GM10248 (cell line): ENCODE measurements at places on chromosomes 11 and 22.

GRCh38 chr11:838441-839279 is 3.7 kb downstream of the POLR2L start:
- DNase-seq, result no peak

DNA sequence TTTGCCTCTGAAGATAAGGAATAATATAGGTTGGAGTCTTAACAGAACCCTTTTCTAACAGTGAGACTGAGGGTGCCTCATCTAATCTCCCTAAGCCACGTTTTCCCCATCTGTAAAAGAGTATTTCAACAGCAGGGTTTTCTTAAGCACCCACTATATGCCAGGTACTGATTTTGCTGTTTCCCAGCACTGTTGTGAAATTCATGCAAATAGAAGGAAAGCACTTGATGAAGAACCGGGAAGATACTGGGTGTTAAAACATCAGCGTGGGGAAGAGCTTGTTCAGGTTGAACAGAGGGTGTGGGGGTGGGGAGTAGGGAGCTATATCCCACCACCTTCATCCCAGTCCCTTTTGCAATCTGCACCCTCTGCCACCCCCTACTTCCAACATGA is 2.8 kb downstream of the HMOX1 start:
- DNase-seq, result no peak

DNA sequence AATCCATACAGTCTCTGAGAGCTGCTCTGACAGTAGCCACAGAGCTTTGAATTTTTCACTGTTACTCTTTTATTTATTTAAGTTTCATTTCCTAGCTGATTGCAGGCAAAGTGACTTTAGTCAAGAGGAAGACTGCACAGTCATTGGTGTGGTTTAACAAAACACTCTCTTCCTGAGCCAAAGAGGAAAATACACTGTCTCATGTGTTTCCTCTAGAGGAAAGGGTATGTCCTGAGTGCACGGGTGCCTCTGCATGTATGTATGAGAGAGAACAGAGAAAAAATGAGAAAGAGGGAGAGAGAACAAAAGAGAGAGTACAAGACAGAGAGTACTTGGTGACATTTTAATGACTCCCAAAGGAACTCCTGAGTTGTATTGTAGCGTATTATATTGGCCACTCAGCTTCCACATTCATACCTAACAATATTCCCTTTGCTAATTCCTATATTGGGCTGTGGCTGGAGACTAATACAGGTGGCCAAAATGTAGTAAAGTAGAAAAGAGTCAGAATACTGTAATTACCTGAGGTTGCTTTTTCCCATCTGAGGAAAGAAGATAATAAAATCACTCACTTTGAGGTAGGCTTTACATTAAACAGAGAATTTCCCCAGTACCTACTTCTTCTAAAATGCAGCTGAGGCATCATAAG is at the start of gene OR4D9:
OR4D9 (plus strand) TSS at position 599 of the 649 bp plus-strand sequence. CDS start 3,374 bp downstream, outside the sequence.
- no peak for DNase-seq

DNA sequence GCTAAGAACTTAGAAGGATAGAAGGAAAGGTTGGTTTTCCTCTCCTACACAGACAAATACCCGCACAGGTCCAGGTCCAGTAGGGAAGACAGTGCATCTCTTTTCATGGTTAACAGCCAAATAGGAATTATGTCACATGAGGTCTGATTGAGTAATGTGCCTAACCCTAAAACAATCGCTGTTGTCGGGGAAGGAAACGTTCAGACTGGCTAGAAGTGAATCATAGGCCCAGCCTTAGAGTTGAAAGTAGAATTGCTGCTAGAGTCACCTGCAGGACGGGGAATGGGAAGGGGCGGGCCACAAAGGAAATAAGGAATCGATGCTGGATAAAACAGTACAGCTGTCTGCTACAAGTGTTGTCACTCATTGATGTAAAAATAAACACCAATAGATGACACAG is 12.4 kb upstream of the HTATIP2 start:
- DNase-seq, result no peak

- DNase-seq, result no peak
Observed at GRCh38 chr22:36419912-36420882, 32.4 kb upstream of the MYH9 start.

DNA sequence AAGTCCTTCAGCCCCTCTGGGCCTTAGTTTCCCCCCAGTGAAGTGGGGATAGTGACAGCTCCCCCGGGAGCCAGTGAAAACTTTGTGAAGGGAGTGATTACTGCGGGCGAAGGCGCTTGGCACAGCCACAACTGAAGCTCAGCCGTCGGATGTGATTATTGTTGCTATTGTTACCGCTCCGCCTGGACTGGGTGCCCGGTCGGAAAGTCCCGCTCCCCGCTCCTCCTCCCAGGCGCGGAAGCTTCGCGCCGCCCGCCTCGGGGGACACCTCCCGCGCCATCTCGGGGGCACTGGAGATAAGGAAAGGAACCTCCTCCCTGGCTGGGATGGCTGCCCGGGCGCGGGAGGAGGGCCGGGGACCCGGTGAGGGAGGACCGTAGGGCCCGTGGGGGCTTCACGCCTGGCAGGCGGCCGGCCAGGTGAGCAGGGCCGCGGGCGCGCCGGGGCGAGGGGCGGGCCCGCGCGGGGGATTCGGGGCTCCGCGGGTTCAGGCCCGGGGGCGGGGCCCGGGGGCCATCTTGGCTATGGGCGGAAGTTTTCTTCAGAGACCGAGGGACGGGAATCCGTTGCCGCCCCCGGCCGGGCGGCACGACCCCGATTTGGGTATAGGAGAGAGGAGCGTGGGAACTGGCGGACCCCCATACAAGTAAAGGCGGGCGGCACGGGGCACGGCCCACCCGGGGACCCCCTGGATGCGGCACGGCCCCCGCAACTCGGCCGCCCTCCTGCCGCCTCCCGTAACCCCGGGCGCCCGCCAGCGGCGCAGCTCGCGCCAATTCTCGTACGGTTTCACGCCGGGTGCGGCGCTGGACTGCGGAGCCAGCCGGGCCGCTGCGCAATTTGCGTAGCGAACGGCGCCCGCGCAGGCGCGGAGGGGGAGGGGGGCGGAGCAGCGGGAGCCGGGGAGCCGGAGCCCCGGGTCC is at the start of gene GPR137:
GPR137 (plus strand) TSS at position 887 of the 923 bp plus-strand sequence. CDS start 677 bp downstream, outside the sequence.
- peak; percentile 94 for DNase-seq

- no peak for DNase-seq
Observed at GRCh38 chr22:17734187-17734586, 40.1 kb downstream of the BID start.

DNA sequence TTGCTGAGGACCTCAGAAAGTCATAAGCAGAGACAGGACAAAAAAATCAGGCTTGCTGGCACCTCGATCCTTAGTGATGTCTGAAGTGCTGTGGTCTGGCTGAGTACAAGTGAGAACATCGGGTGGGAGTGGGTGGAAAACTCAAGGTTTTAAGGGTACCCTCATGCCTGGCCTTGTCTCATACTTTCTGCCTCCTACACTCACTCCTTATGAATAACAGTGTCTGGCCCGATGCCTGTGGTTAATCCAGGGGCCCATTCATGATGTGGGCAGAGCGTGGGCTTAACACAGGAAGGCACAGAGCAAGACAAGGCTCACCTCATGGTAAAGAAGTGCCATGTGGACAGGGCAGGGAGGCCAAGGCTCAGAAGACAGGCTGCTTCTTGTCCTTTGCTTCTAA is 11.0 kb upstream of the UCP3 start:
- DNase-seq, result no peak

GRCh38 chr11:68008381-68009337 is 1.5 kb upstream of the ALDH3B1 start:
- DNase-seq, result no peak

DNA sequence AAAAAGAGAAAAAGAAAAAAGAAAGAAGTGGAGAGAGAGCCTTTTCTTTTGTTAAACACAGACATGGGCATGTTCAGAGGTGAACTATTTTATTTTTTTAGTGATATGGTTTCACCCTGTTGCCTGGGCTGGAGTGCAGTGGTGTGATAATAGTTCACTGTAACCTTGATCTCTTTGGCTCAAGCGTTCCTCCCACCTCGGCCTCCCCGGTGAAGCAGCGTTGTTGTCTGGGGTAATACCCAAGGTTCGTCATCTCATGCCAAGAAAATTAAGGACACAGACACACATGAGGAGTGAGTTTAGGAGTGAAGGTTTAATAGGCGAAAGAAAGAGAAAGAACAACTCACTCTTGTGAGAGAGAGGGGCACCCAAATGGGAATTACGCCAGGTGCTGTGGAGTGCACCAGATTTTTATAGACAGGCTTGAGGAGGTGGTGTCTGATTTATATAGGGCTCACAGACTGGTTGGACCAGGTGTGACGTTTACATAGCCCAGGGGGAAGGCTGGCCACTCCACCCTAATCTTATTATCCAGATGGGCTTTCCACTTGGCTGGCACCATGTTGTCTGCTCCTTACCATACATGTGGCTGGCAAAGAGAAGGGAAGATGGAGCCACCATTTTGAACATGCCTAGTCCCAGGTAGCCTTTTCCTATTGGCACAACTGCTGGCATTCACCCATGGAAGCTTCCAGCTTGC is 42.3 kb downstream of the GRAMD1B start:
- no peak for DNase-seq

DNA sequence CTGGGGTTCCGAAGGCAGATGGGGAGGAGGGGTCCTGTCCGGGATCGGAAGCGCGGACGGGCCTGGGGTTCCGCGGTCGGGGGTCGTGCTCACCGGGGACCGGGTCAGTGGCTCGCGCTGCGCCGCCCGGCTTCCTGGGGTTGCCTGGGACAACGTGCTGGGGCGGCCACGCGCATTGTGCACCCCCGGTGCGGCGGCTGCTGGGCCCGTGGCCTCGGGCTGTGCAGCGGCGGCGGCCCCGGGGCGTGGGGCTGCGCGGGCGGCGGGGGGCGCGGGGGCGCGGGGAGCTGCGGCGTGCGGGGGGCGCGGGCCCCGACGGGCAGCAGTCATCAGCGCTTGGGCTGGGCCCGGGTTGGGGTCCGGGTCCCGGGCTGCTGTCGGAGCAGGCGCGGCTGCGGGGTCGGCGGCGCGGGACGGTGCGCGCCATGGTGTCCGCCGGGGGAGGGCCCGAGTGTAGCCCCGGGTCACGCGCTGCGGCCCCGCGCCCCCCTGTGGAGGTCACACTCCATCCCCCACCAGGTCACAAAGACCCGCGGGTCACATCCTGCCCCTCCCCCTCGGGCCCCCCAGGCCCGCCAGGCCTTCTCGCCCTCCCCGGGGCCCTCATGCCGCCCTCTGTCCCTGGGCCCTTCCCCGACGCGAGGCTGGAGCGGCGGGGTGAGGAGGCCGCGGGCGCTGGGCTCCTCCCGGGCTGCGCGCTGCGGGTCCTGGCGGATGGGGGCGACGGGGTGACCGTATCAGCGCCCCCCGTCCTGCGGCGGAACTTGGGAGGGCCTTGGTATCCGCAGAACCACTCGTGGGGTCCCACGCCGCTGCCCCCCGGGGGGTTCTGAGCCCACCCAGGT is at the start of gene TTLL8:
TTLL8 (minus strand) TSS at position 238 of the 845 bp plus-strand sequence.
- DNase-seq, result no peak

- no peak for DNase-seq
Observed at GRCh38 chr11:115707180-115707905, 203.1 kb upstream of the CADM1 start.

- peak; percentile 28 for DNase-seq
Observed at GRCh38 chr11:12110714-12111548, 541 bp downstream of the MICAL2 start.

DNA sequence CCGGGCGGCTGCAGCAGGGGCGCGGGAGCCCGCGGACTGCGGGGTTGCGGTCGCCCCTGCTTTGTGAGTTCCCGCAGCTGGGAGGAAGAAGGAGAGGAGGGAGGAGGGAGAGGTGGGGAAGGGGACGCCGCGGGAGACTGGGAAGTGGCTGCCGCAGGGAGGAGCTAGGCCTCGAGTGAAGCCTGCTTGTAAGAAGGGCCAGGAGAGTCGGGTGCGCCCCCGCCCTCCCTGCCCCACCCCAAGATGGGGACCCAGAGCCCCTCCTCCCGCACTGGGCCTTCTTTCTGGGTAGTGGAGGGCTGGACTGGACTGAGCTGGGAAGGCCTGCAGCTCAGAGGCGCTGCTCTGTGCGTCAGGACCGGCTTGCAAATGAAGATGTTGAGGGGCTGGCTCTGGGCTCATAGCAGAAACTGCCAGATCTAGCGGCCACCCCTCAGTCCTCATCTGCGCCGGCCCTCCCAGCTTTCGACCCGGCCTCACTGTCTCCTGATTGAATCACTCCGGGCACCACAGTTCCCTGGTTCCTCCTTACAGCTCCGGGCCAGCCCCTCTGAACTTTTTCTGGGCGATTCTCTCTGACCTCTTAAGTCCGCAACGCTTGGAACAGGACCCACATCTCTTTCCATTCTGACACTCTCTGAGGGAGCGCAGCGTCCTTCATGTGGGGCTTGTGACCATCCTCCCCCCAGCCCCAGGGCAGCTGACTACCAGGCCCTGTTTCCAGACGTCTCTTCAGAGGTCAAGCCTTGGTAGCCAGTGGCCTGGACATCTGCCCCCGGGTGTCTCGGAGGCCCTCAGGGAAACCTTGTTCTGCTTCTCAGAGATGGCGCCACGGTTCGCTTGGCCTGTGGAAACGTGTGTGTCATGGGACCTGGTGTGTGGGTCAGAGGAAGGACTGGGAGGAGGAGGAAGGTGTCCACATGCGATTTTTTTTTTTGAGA is 21.9 kb downstream of the SERPINH1 start:
- DNase-seq, result peak; percentile 39

- DNase-seq, result no peak
Observed at GRCh38 chr22:22424210-22424800, 84.2 kb downstream of the ZNF280B start.

DNA sequence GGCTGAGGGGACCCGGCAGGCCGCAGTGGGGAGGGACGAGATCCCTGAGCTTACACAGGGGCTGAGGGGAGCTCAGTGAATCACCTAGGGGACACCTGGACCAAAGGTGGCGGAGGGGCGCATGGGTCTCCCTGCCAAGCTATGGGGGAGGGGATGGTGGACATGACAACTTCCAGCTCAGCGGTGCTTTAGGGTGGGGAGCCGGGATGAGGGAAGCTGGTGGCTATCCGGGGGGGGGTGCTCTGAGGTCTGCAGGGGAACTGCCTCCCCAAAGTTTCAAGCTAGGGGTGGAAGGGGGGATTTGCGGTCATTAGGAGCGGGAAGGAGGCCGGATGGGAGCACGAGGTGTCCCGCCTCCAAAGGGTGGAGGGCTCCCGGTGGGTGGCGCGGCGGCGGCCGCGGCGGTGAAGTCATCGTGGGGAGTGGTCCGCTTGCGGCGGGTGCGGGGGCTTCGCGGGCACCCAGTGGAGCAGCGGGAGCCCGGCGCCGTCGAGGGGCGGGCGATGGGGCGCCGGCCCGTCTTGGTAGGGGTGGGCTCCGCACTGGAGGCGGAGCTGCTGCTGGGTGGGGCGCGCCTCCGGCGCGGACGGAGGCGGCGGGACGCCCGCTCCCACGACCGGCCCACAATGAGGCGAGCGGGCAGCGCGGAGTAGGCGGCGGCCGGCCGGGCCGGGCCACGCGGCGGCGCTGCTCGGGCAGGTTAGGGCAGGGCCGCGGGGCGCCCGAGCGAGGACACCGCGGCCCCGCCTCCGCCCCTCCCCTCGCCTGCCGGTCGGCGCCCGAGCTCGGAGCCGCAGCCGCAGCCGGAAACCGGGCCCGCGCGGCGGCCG is at the start of gene MICALL1:
MICALL1 (plus strand) TSS at position 764 of the 830 bp plus-strand sequence. CDS start 126 bp downstream, outside the sequence.
- DNase-seq, result peak; percentile 95

DNA sequence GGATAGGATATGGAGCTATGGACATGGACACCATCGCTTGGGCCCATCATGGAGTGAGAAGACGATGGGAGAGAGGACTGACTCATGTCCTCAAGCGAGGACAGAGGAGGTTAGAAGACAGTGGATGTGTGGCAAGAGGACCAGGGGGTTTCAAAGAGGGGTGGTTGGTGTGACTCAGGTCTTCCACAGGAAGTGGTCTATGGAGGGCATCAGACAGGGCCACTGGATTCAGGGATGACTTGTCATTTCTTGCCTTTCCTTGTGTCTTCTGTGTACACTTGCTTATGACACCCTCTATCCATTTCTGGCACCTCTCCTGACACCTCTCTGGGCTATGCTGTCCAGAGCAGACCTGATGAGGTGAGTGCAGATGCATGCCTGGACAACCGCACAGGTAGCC is 115.4 kb downstream of the OSBP2 start:
- DNase-seq, result no peak
